ENCODE measurements at places on chromosomes 4 and X. TPM values are rescaled to one million over a fixed set of nuclear protein-coding genes. Genes with fewer than 3 reads are reported as not detected.

GRCh38 chr4:179097741-179098140 lies 1655.5 kb upstream of the AGA start:
- no peak overlapping the region for H3K27ac ChIP-seq
- H3K36me3 ChIP-seq = no peaks in the 10 kb centered on the region
- H3K4me1 ChIP-seq = no peaks in the 10 kb centered on the region
- DNase-seq = no peak

DNA sequence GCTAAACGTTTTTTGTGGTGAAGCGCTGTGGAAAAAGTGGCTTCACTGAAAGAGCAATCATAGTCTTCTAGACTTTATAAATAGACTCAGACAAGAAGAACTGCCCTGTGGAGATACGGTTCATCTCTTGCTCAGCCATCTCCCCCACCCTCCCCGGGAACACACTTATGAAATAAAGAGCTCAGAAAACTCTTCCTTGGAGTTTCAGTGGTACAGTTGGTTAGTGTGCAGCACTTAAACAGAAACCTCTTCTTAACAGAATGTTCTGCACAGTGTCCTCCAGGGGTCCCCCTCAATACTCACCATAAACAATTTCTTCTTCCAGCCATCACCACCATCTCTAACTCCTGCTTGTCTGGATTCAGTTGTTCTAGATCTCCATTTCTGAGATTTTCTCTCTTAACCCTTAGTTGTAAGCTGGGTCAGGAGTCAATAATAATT lies 313.0 kb downstream of the ARHGAP10 start:
- no peak overlapping the region for H3K27ac ChIP-seq
- H3K4me3 ChIP-seq = no peak overlapping the region
- no peak for DNase-seq
- no peaks in the 10 kb centered on the region for H3K27me3 ChIP-seq
- H3K4me1 ChIP-seq = no peaks in the 10 kb centered on the region

DNA sequence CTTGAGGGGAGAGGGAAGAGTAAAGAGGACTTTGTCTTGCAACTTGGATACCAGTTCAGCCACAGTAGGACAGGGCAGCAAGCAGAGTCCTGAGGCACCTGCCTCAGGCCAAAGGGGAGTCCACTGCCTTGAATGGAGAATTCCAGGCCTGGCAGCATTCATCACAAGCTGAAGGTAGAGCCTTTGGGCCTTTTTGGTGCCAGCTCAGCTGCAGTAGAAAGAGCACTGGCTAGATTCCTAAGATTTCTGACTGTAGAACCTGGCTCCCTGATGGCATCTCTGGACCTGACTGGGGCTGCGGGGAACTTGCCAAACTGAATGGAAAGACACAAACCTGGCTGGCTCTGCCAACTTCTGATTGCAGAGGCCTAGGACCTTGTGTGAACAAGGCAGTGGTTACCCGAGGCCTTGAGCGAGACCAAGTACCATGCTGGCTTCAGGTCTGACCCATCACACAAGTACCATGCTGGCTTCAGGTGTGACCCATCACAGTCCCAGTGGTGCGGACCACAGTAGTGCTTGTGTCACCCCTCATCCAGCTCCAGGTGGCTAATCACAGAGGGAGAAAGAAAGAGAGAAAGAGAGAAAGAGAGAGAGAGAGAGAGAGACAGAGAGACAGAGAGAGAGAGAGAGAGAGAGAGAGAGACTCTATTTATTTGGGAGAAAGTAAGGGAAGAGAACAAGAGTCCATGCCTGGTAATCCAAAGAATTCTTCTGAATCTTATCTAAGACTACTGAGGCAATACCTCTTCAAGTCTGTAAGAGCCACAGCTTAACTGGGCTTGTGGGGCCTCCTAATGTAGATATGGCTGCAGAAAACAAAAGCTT lies 137.6 kb upstream of the SPIN4 start:
- no peak for DNase-seq
- no peaks in the 10 kb centered on the region for H3K36me3 ChIP-seq
- no peak overlapping the region for H3K4me3 ChIP-seq
- no peak overlapping the region for H3K27ac ChIP-seq
- no peaks in the 10 kb centered on the region for H3K4me1 ChIP-seq
- no peaks in the 10 kb centered on the region for H3K27me3 ChIP-seq

GRCh38 chr4:186104890-186105646 lies 564 bp downstream of the FAM149A start:
- H3K27me3 ChIP-seq = peaks cover 17% of the 10 kb centered on the region
- no peaks in the 10 kb centered on the region for H3K36me3 ChIP-seq
- peak overlapping the region; percentile 93 for H3K27ac ChIP-seq
- DNase-seq = peak; percentile 71
- H3K4me3 ChIP-seq = peak overlapping the region; percentile 75
- H3K4me1 ChIP-seq = peaks cover 28% of the 10 kb centered on the region

DNA sequence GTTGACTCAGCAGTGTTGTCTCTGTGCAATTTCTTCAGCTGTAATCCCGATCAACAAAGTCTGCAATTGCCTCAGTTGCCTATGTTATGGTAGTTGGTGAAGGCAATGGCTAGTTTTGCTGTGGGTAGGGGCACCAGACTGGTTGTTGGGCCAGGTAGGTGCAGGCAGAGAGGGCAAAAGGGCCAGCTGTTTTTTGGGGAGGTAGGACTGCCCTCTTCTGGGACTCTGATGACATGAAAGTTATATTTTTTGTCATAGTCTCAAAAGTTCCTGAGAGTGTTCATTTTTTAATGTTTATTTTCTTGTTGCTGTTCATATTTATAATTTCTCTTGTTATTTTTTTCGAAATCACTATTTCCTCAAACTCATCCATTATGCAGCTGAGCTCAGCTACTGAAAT lies 25.1 kb downstream of the DCAF12L2 start:
- no peak overlapping the region for H3K27ac ChIP-seq
- DNase-seq = no peak
- H3K27me3 ChIP-seq = no peaks in the 10 kb centered on the region
- H3K4me3 ChIP-seq = no peak overlapping the region
- no peaks in the 10 kb centered on the region for H3K4me1 ChIP-seq
- no peaks in the 10 kb centered on the region for H3K36me3 ChIP-seq

OGT gene
- 10.5 TPM for polyA plus RNA-seq

DNA sequence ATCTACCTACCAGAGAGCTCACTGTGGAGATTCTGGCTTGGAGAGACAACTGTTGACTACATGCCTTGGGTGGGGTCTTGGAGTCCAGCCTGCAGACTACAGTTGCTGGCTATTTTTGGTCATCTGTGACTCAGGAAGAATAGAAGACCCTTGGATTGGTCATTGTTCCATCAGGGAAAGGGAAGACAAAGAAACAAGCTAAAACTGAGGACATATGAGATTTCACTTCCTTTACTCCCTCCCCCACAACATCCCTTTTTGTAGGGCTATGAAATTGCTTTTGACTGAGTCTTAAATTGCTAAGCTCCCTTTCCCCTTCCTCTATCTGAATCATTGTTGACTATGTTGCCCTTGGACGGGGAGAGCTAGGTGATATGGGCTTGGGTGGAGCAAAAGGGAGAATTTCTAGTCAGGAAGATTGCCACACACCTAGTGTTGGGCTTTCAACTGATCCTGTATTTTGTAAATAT lies 11.7 kb downstream of the MSN start:
- H3K27ac ChIP-seq = peak overlapping the region; percentile 91
- H3K27me3 ChIP-seq = no peaks in the 10 kb centered on the region
- DNase-seq = no peak
- peaks cover 39% of the 10 kb centered on the region for H3K4me1 ChIP-seq

Measured in stomach (tissue), 19 donors.